SIG-M5 (cell line): ENCODE measurements at places on chromosomes 3 and 15.

DNA sequence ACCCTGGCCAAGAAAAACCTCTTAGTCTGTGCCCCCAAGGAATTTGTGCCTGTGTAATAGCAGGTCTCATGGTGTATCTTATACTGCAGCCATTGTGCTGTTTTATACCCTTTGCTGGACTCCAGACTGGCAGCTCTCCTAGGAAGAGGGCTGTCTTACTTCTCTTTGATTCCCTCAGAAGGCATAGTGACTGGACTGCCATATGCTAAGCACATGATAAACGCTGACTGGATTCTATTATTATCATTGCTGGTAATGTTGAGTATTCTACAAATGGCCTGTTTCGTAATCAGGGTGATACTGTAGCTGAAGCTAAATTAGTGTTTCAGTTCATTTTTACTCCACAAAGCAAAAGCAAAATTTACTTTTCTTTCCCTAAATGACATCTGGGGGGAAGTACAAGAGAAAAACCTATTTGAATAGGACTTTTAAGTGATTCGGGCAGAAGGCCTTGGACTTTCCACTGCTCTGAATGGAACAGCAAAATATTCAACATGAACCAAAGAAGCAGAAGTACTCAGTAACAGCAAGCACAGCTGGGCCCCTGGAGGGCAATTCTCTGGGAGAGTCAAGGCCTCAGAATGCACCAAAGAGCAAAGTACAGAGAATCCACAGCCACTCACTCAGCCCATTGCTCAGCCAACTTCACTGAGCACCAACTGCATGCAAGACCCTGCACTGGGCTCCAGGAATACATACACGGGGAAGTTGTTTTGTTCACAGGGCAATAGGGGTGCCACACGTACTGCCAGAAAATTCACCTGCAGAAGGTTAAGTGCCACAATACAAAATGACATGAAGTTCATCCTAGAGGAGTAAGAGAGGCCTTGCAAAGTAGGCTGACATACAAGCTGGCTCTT is 7.9 kb upstream of the BCL2A1 start:
- peak; percentile 76 for DNase-seq

DNA sequence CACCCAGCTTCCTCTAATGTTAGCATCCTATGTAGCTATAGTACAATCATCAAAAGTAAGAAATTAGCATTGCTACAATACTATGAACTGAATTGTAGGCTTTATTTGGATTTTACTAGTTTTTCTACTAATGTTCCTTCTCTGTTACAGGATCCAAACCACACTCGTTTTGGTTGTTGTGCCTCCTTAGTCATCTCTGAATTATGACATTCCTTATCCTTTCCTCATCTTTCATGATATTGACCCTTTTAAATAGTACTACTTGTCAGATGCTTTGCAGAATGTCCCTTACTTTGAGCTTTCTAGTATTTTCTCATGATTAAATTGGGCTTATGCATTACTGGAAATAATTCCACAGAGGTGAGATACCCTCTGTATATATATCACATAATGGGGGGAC is 265.4 kb downstream of the VPS13C start:
- no peak for DNase-seq

GRCh38 chr3:2853651-2854050 is 256.5 kb downstream of the IL5RA start:
- DNase-seq, result no peak

DNA sequence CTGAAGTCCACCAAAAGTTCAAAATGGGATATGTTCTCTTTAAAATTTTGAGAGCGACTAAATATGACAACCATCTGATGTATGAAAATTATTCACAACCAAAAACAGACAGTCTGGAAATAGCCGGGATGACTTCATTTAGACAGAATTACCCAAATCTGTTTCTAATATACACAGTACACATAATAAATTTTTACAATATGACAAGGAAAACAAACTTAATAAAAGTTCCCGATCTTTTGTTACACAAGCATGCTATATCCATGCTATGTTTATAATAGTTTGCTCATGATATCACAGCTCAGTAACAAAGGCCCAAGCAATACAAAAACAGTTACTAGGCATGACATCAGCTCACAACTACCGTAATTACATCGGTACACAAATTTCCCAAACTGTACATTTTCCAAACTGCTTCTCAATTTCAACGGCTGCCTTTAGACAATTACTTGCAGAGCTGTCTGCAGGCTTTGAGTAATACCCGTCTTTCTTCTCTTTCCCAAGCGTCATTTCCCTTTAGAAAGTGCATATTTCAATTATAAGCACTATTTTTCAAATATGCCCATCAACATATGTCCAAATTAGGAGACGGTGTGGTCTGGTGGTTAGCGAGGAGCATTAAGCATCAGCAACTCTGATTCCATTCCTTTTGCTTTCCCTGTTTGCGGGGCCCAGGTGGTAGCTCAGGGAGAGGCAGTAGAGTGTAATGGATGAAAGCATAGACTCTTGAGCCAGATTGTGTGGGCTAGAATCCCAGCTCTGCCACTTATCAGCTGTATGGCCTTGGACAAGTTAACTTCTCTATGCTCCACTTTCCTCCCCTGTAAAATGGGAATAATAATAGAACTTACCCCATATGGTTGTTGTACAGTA is 481.2 kb downstream of the FOXP1 start:
- no peak for DNase-seq

GRCh38 chr3:48598323-48599076 is 3.4 kb upstream of the COL7A1 start:
- DNase-seq, result no peak

GRCh38 chr15:56028430-56028829 is 35.0 kb upstream of the NEDD4 start:
- DNase-seq, result no peak

- DNase-seq, result peak; percentile 88
Measured at GRCh38 chr15:65304381-65305149, at the start of gene RNU5B-1. RNU5B-1 (plus strand) TSS chr15:65304677.

DNA sequence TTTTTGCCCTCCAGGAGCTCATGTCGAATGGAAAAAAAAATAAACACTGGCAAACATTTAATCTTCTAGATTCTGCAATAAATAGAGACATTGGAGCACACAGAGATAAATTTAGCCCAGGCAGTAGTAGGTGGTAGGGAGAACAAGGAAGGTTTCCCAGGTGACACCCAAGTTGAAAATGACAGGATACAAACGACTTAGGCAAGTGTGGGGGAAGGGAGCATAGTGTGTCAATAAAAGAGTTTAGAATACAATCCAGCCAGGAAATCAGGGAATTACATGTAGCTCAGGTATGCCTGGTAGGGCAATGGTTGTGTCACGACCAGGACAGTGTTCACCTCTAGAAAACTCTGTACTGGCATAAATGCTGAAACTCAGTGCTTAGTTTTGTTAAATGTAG is 364.6 kb upstream of the AGTR1 start:
- no peak for DNase-seq

GRCh38 chr3:196941729-196942225 is 551 bp downstream of the NCBP2 start:
- DNase-seq, result peak; percentile 6

DNA sequence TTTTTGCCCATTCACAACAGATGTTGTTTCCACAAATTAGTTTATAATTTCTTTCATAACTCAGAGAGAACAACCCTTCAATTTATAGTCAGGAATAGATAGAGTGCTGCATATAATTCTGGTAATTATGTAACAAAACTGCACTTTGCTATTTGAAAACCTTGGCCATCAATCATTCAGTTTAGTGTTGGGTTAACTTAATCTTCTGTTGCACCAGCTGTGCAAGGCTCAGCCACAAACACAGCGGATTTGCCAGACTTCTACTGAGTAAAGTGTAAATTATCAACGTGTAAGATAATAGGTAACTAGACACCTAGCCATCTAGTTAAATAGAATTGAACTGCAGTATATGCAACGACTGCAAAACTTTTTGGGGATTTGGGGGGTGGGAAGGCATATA is 1064.3 kb upstream of the EPHA6 start:
- DNase-seq, result no peak

DNA sequence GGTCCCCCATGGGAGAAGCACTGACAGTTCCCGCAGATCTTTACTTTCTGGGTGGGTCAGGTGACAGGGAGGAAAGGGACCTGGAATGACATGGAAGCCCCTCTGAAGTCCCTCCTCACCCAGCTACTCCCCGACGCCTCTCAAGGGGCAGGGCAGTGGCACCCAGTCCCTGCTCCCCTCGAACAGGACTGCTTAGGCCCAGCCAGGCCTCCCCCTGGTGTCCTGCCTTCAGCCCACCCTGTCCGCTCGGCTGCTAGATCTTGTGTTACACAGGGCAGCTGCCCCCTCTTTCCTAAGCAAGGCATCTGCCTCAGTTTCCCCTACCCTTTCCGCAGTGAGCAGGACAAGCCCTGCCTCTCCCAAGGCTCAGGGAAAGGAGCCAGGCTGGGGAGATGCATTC is 226.5 kb downstream of the XXYLT1 start:
- DNase-seq, result no peak

DNA sequence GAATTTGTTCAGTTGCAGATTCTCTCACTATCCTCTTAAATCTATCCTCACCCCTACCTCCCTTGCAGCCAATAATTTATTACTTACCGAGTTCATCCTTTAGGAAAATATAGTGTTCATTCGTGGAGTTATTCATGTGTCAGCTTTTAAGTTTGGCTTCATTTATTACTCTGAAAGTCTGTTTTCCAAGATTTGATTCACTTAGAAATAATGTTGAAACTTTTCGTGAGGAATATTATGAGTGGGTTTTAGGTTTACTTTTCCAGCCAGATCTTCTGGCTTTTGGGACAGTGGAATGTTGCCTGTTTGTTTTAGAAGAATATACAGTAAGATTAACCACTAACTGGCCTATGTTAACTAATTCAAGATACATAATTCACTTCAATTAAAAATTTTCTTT is 161.0 kb upstream of the CGNL1 start:
- DNase-seq, result no peak

GRCh38 chr3:46065294-46065705 is 38.0 kb upstream of the XCR1 start:
- no peak for DNase-seq

DNA sequence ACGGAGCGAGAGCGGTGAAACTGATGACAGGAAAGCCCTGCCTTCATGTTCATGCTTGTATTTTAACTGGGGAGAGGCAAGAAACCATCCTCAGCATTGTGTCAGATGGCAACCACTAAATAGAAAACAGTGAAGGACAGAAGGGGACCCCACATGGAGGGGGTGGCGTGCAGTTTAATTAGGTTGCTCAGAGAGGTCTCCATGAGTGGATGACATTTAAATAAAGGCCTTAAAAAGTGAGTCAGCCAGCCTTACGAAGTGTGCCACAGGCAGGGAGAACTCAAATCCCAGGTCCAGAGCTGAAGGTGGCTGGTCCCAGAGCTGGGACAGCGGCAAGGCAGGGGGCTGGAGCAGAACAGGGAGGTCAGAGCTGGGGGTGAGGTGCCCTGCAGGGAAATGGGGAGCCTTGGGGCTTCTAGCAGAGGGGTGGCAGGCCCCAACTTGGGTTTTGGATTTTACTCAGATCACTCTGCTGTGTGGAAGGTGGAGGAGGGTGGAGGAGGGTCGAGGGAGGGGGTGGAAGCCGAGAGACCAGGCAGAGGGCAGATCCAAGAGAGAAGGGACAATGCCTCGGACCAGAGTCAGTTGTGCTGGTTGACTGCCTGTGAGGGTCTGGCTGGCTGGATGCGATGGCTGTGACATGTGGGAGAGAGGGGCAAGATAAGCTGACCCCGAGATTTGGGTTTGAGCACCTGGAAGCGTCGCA is 73.7 kb downstream of the KLF13 start:
- no peak for DNase-seq

- DNase-seq, result no peak
Measured at GRCh38 chr3:196621611-196622010, 17.9 kb upstream of the NRROS start.

DNA sequence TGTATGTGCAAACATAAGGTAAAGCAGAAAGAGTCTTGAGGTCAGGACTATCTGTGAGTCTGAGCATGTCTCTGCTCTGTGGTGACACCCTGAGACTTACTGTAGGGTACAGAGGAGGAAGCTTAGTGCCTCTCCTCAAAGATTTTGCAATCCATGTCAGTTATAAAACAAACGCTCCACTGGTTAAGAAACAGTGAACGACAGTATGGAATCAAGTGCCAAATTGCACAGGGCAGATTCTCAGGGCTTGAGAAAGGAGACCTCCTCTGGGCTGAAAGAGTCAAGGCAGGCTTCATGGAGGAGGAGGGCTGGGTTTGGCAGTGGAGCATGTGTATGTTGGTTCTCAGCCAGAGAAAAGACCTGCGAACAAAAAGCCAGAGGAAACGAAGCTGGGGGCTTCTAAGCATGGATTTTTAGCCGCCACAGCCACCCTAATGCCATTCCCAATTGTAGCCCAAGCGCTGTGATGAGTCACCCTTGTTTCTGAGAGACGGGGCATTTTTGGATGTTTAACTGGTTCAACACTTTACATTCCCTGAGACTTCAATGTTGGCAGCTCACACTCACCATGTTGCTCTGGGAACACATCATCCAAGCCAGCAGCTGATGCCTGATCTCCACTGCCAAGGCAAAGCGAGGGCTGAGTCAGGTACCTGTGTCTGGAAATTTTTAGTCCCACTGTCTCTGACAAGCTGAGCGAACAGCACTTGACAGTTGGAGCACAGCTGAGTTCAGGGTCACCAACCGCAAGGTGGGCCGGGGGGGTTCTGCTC is 3.4 kb upstream of the DGKG start:
- DNase-seq, result peak; percentile 88

GRCh38 chr3:131738095-131738494 is 235.3 kb upstream of the MRPL3 start:
- DNase-seq, result no peak

DNA sequence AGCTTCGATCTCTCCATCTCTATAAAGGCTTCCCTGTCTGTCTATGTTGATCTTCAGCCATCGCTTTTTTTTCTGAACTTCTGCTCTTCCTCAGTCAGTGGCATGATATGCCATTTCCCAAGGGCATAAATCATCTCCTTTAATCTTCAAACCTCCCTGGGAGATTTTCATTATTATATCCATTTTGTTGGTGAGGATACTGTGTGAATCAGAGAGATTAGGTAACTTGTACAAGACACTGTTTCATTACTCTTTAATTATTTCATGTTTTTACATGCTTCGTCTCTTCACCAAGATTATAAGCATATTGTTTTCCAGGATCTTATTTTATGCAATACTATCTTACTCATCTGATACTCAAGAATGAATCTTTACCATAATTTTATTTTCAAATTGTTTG is 124.8 kb upstream of the ATP11B start:
- DNase-seq, result no peak

DNA sequence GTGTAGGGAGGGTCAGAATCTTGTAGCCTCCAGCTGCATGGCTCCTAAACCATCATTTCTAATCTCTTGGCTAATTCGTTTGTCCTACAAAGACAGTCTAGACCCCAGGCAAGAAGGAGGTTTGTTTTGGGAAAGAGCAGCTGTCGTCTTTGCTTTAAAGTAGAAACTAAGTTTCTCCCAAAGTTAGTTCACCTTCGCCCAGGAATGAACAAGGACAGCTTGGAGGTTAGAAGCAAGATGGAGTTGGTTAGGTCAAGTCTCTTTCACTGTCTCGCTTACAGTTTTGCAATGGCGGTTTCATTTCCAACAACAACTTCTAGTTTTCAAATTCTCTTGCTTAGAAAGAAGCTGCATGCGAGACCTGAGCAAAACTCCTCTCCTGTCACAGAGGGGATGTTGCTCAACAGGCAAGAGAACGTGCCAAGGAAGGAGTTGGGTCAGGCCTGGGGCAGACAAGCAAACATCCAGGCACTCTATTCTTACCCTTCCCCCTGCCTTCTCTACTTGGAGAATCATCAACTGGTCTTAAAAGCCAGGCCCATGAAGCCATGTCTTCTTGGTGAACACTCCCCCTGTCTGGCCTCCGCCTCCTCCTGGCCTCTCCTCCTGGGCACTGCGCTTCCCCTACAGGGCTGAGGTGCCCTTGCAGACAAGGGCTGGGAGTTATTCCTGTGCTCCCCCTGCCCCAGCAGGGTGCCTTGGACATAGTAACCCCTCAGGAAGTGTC is 57.6 kb downstream of the TMEM44 start:
- peak; percentile 71 for DNase-seq

GRCh38 chr3:158158969-158159368 is 49.1 kb downstream of the RSRC1 start:
- DNase-seq, result no peak
